ENCODE measurements at places on chromosomes 16 and 17. TPM values are rescaled to one million over a fixed set of nuclear protein-coding genes. Genes with fewer than 3 reads are reported as not detected.

The CDC6 gene
- 1.8 TPM for total RNA-seq

The KRT40 gene
- not detected for total RNA-seq

DNA sequence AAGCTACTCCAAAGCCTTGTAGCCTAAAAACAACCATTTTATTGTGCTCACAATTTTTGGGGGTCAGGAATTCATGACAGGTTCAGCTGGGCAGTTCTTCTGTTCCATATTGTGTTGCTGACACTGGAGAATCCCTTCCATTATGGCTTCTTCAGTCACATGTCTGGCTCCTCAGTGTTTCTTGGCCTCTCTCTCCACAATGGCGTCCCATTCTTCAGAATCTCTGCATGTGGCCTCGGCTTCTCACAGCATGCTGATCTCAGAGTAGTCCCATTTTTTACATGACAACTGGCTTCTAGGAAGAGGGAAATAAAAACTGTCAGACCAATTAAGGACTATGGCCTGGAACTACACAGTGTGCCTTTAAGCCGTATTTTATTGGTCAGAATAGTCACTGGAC, 49.7 kb downstream of the NF1 start:
- no peak for DNase-seq

The FOXC2 gene
- 0.19 TPM for total RNA-seq

DNA sequence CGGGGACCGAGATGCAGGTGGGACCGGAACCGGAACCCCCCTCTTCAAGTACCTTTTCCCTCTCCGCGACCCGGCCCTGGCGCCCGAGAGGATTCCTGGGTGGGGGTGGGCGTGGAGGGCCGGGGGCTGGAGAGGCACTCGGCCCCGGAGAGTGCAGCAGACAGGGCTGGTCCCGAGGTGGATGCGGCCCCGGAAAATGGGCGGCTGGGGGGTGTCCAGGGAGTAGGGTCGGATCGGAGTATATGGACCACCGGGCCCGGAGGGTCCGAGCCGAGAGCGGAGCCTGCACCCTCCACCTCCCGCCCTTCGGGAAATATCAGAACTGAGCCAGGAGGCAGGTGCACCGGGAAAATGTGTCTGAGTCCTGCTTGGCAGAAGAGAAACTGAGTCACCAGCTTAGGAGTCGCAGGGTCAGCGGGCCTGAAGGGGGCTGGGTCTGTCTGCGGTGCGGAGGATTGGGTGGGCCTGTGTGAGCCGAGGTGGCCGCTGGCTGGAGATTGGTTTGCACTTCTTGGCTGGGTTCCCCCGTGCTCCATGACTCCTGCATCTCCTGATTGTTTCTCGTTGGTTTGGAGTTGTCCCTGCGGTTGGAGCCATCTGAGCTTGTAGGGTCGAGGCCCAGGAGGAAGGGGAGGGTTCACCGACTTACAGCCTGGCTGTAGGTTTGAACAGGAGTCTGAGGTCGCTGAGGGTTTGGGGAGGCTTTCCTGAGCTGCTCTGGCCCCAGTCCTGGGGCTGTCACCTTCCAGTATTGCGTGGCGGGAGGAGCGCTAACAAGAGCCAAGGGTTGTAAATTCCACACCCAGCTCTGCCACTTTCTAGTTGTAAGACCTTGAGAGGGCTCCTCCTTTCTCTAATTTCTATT, 518 bp downstream of the SH2B1 start:
- DNase-seq = peak; percentile 30

- DNase-seq = no peak
These were observed 4.4 kb upstream of the PIK3R5 start for GRCh38 chr17:8969901-8970300.

- DNase-seq = no peak
These were observed 116.7 kb upstream of the CES5A start for GRCh38 chr16:55991843-55992242.

The ZNF319 gene
- total RNA-seq = 11.4 TPM

The NPW gene
- total RNA-seq = 0.80 TPM

GRCh38 chr17:41750862-41751261, 16.4 kb upstream of the HAP1 start:
- DNase-seq = no peak

DNA sequence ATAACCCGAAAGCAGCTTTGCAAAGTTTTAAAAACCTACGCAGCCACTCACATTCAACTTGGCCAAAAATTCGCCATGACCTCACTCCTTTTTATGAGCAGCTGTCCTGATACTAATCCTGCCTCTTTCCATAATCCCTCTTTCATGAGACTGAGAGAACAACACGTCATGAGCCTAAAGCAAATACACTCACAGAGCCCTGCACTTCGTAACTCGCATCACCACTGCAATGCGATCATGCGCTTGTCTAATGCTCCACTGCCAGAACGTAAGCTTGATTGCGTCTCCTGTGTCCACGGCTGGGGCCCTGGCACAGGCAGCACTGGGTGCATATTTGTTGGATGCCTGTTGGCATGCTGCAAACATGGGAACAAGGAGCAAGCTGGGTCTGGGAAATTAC, 36.2 kb downstream of the CDRT4 start:
- DNase-seq = no peak

DNA sequence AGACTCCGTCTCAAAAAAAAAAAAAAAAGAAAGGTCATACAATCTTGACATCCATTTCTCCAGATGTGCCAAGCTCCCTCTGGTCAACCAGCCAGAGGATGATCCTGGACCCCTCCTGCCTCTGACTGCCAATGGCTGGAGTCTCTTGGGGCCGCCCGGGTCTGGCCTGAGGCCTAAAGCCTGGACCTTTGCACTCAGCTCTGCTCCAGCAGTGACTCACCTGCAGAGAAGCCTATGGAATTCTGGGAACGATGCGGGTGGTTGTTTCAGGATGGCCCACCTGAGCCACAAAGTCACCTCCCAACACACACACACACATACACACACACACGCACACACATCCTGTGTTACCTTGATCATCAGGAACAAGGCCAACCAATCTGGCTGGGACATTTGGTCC, 64.0 kb upstream of the DNAH17 start:
- DNase-seq = no peak

GRCh38 chr17:63681530-63681929, 18.4 kb downstream of the LIMD2 start:
- DNase-seq = no peak

The MT1A gene
- not detected for total RNA-seq

The PTGES3L gene
- 0.20 TPM for total RNA-seq

- DNase-seq = no peak
These were observed 52.2 kb downstream of the NDE1 start for GRCh38 chr16:15701975-15702970.

DNA sequence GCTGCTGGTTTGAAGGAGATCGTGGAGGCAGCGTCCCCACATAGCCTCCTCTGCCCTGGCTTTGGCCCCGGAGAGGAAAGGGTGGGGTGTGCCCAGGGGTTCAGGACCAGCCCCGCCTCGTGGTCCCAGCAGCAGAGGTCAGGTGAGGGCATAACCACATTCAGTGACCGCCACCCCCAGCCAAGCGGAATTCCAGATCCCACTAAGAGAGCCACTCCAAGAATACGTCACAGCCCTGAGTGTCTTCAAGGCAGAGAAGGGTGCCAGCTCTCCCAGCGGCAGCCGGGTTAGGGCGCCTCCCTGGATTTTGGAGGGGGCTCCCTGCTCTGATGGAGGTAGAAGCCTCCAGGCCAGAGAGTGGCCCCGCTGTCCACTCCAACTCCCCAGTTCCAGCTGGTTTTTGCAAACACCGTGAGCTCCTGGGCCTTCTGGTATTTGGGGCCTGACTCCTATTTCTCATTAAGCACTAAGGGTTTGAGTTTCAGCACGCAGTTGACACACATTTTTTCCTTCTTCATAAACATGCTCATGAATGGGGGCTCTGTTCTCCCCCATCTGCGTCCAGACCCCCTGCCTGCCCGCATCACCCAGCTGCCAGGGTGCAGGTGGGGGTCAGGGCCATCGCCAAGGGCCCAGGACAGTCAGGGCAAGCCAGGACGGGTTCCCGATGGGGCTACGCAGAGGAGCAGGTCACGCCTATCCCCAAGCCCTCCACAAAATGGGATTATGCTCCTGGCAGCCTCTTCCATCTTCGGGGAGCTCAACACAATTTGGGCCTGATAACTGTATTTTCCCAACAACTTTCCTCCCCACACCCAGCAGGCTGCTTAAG, 98.4 kb upstream of the PLCG2 start:
- DNase-seq = no peak

DNA sequence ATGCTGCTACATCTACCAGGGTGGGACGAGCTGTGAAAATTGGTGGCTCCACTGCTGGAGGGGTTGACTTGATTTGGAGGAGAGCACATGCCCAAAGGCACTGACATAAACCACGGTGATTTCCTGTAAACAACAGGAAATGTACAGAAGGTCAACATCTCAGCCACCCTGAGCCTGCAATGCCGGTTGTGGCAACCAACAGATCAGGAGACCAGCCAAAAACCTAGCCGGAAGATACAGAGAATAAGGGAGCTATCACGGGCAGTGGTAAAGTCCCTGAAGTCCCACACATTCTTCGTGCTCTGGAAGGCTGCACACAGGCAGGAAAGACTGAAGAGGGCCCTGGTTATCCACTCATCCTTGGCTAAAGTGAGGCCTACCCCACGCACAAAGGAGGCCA, 56.2 kb downstream of the ADCY9 start:
- DNase-seq = peak; percentile 49

GRCh38 chr17:74528491-74529199, 2.6 kb downstream of the CD300LB start:
- peak; percentile 67 for DNase-seq

- DNase-seq = no peak
These were observed 363 bp downstream of the KARS1 start for GRCh38 chr16:75647112-75647491.

The CNGB1 gene
- not detected for total RNA-seq

The HBZ gene
- not detected for total RNA-seq

The GP1BA gene
- total RNA-seq = not detected

The KCNJ12 gene
- not detected for total RNA-seq

The MIF4GD gene
- total RNA-seq = 29.4 TPM

The CD300H gene
- total RNA-seq = not detected
